ENCODE measurements at places on chromosomes 12 and 14.
A peak's percentile ranks its signal among the peaks of the same experiment; 100 is the strongest.

DNA sequence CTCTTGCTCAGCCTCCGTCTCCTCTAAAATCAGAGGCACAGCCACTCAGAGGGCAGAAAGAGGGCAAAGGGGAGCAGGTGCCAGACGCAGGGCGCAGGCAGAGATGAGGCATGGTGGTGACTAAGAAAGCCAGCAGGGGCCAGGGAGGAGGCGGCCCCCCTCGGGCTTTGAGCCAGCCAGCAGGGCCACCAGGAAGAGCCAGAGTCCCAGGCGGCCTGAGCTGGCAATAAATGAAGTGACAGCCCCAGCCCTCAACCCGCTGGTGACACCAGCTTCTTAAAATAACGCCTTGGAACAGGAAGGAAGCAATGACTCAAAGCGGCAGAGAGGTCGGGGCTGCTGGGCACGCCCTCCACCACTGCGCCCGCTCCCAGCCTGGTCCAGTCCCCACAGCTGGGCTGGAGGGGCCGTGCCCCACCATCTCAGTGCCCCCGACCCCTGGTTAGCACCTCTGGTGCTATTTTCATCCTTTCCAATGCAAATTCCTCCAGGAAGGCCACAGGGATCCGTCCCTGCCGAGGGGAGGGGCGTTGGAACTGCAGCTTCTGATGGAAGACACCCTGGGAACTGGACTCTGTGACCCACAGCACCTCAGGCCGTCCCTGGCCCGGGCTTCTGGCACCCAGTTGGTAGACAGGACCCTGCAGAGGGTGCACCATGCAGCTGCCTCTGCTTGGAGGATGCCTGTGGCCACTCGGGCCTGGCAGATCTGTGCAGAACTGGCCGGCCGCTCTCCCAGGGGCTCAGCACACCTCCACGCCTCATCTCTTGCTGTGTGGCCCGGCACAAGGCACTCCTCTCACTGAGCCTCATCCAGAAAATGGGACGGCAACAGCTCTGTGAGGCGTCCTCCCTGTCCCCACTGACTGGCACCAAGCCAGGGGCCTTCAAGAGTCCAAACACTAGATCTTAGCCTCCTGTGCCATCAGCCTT lies 113.7 kb downstream of the NCOR2 start:
- no peak for DNase-seq

DNA sequence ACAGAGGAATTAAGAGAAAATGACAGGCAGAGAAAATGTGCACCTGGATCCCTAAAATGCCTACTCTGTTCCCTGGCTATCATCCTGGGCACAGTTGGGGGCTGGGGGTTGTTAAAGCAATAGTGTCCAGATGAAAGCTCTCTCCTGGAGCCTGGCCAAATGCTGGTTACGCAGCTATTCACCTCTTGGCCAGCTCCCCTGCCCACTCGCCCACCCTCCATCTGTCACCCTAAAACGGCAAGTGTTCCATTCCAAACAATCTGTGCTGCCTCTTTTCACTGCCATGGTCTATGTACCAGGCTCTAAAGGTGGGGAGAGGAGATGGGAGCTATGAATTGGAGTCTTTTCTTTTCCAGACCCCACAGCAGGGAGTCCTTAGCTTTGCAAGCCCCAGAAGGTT lies 24.7 kb upstream of the NPFF start:
- no peak for DNase-seq

- no peak for DNase-seq
These were observed 11.5 kb downstream of the CHGA start for GRCh38 chr14:92934196-92935085.

DNA sequence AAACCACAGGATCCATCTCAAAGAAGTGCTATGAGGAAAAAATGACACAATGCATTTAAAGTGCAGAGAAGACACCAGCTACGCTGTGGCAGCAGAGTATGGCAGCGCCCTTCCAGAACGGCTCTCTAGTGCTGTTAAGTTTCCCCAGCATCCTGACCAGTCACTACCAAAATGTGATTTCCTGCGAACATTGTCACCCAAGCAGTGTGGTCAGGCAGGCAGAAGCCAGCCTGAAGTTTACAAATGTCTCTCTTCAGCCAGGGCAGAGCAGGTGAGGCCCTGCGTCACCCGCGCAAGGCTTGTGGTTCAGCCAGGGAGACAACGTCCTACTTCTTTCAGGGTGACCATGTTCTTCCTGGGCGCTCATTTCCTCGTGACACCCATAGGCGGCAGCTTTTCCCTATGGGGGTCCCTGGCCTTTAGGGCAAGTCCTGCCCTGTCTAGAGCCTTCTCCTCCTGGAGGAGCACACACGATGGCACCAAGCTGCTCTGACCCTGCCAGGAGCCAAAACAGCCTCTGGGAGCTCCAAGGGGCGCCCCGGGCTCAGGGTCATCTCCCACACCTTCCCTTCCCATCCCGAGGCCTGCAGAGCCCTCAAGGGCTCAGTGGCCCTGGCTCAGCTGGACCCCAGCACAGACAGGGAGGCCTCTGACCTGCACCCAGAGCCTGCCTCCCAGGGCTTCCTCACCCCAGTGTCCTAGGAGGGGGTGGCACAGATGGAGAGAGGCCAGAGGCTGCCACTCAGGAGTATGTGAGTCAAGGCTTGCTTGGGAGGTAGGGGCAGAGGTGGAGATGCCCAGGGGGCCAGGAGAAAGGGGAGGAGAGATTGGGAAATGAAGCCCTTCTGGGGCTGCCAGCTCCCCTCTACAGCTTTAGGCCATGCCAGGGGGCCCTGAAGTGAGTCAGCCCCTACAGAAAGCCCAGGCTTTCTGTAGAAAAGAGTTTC lies 41.9 kb downstream of the PSMA6 start:
- DNase-seq = no peak

DNA sequence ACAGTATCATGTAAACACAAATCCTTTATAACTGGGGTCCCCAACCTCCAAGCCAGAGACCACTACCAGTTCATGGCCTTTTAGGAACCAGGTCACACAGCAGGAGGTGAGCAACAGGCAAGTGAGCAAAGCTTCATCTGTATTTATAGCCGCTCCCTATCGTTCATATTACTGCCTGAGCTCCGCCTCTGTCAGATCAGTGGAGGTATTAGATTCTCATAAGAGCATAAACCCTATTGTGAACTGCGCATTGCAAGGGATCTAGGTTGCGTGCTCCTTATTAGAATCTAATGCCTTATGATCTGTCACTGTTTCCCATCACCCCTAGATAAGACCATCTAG lies 49.9 kb downstream of the LRP6 start:
- DNase-seq = no peak

DNA sequence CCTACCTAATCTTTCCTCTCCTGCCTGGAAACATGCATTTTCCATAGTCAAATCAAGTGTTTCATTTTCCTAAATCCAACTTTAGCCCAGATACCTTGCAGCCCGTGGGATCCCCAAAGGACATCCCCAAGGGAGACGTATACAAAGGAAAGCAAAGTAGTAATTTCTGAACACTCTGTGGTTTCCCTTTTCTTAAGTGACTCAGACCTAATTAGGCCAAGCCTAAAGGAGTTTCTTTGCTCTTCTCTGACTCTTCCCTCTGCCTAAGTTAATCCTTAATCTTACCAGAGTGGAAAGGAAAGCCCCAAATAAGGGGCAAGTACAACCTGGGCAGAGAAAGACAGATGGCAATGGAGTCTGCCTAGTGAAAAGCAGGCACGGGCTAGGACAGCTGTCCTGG lies 250.3 kb downstream of the SPTSSA start:
- no peak for DNase-seq

DNA sequence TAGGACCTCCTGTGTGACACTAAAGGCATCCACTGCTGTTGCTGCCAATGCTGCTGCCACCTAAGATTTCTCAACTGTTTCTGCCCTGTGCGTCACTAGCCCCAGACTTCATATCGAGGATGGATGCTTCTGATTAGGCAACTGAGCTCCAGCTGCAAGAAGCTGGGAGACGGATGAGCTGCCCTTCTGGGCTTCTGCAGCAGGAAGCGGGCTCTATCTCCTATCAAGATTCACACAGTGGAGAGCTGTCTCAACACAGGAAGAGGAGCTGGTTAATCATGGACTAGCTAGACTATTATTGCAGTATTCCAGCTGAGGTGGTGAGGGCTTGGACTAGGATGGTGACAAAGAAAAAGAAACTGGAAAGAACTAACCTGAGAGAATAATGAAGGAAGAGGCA lies 59.2 kb upstream of the PELI2 start:
- no peak for DNase-seq

DNA sequence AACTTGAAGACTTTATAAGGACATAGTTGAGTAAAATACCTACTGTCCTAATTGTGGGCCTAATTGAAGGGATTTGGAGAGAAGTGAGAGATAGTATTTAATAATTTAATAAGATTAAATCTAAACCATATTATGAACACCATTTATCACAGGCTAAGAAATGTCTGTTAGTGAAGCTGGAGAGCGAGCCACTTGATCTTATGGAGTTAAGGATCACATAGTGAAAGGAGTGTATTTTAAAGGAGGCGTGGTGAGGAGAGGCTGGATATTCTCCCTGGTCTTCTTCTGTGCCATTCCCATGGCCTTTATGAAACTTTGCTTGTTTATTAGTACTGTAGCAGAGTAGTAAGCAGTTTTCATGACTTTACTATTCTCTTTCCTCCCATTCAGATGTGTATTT lies 172.4 kb downstream of the TRHDE start:
- no peak for DNase-seq

- peak; percentile 55 for DNase-seq
These were observed at the start of gene ASCL1 for GRCh38 chr12:102957339-102958050. TSS of gene ASCL1 (plus strand) at chr12:102957674. CDS start at chr12:102958245, 571 bp downstream.

DNA sequence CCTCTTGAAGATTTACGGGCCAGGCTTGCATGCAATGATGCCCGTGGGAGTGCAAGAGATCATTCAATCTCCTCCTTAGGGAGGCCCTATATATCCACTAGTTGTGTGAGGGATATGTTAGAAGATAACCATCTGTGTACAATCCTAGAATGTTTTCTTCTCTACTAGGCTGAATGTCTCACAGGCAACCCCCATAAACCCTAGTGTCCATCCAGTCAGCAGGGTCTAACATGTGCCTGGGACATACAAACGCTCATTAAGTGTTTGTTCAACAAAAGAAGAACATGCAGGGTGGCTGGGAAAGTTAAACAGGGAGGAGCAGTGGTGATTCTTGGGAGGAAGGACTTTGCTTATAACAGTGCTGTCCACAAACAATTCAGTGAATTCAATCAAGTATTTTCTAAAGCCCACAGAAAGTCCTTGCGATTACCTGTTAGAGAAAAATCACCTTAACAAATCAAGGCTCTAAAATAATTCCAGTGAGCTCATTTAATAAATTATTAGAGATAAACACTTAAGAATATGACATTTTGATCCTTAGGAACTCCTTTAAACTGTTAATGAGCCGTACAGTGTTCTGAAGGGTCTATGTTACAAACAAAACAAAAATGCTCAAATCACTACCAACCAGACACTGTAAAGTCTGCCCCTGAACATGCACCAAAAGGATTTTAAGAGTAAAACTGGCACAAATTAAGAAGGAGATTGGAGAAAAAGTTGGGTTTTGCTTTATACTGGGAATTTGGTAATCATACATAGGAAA lies 96.6 kb upstream of the FERMT2 start:
- no peak for DNase-seq

GRCh38 chr12:46958053-46958452 lies 121.4 kb upstream of the PCED1B start:
- no peak for DNase-seq

GRCh38 chr12:7512553-7512952 lies 9.0 kb upstream of the CD163 start:
- DNase-seq = no peak

GRCh38 chr14:95182379-95182778 lies 25.1 kb upstream of the DICER1 start:
- no peak for DNase-seq

DNA sequence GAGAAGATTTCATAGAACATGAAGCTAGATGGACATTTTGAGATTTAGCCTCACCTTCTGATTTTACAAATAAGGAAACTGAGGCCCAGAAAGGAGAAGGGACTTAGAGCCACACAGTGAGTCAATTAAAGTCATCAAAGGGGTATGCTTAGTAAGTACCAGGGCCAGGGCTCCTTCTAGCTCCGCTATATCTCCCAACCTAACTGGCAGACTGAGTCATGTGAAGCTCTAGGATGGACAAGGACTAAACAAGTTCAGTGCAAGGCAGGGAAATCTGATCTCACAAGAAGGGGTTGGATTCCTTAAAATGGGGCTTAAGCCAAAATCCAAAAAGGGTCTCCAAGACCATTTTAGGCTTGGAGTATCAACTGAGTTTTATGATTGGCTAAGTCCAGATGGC lies 215.8 kb downstream of the PHLDA1 start:
- no peak for DNase-seq

GRCh38 chr12:99170461-99170860 lies 477.1 kb upstream of the GARIN6 start:
- no peak for DNase-seq

DNA sequence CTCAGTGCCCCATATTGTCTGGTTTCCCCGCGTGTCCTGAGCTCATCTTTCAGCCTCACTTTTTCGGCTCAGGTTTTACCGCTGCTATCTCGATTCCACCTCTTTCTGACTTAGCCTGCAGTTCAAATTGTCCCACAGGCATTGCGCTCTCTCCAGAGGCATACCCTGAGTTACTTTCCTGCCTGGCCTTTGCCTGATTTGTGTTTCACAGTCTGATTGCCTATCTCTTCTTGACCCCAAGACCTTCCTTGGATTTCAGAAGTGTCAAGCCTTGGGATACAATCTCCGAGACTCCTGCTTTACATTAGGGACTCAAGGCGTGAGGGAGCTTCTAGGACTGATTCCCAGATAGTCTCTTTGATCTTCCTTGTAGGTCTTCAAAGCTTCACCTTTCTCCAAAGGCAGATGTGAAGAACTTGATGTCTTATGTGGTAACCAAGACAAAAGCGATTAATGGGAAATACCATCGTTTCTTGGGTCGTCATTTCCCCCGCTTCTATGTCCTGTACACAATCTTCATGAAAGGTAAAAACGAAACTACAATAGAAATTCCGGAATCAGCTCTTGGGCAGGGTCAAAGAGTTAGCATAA lies 629 bp downstream of the LETMD1 start:
- DNase-seq = no peak

- DNase-seq = no peak
These were observed 9.4 kb downstream of the STON2 start for GRCh38 chr14:81390696-81391095.

- peak; percentile 35 for DNase-seq
These were observed at the start of gene NRIP2 for GRCh38 chr12:2834581-2835491. TSS of gene NRIP2 (minus strand) at chr12:2835035. CDS start at chr12:2834983, 52 bp downstream.

DNA sequence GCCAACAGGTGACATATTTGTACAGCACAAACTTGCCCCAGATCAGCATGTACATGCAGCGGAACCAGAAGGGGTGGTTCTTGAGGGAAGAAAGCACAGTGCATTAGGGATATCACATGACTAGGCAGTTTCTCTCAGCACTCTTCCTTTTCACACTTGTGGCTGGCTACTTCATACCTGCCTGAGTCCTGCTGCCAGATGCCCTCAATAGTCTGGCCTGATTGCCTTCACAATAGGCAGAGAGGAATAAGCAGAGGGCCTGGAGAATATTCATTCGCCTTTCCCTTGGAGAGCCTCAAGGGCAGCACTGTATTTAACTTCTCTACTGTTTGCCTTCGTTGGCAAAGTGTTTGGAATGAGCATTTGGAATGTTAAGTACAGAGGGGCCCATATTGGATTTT lies 7.9 kb downstream of the EMG1 start:
- no peak for DNase-seq

Measured in glutamatergic neuron (in vitro differentiated cells).